Renal cortical epithelial cell (primary cell): ENCODE measurements at places on chromosomes 2 and 18.

DNA sequence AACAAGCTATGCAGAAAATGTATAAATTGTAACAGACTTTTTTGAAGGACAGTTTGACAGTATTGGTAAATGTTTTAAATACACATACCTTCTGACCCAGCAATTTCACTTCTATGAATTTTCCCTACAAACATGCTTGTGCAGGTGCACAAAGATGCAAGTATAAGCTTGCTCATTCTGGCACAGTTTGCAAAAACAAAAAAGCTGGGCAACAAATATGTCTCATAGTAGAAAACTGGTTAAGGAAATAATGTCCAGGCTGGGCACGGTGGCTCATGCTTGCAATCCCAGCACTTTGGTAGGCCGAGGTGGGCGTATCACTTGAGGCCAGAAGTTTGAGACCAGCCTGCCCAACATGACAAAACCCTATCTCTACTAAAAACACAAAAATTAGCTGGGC is 96.9 kb upstream of the NEDD4L start:
- DNase-seq, result no peak

DNA sequence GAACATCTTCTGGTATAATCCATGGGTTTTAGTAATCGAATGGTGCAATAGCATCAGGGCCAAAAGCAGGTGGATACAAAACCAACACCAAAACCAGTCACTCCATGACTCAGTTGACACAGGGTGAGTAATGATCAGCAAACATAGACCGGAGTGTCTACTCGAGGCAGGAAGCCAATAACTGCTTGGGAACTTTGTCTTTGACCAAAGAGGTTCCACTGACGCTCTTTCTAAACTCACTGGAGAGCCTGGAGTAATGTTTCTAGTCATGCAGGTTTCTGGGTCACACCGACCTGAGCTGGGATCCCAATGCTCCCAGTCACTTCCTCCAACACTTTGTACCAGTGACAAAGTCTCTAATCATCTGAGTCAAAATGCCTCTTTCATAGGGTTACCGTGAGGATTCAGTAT is 30.9 kb downstream of the MREG start:
- DNase-seq, result peak; percentile 91

DNA sequence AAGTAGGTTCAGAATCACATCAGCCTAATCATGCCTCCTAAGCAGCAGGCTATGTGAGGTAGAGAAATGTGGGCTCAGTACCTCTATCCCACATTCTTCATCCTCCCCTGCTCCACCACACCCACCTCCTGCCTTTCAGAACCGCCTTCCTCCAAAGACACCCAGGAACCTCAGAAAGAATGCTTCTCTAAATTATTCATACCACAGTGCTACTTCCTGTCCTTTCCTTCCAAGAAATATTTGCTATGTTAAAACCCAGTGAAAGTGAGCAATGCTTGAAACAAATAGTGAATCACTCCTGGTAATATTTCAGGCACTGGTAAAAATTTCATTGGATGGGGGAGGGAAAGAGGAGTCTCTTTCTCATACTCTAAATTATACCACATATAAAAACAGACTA is 24.0 kb upstream of the CREB1 start:
- peak; percentile 95 for DNase-seq

- no peak for DNase-seq
Observed at GRCh38 chr2:132583666-132584360, 86.2 kb downstream of the LYPD1 start.

DNA sequence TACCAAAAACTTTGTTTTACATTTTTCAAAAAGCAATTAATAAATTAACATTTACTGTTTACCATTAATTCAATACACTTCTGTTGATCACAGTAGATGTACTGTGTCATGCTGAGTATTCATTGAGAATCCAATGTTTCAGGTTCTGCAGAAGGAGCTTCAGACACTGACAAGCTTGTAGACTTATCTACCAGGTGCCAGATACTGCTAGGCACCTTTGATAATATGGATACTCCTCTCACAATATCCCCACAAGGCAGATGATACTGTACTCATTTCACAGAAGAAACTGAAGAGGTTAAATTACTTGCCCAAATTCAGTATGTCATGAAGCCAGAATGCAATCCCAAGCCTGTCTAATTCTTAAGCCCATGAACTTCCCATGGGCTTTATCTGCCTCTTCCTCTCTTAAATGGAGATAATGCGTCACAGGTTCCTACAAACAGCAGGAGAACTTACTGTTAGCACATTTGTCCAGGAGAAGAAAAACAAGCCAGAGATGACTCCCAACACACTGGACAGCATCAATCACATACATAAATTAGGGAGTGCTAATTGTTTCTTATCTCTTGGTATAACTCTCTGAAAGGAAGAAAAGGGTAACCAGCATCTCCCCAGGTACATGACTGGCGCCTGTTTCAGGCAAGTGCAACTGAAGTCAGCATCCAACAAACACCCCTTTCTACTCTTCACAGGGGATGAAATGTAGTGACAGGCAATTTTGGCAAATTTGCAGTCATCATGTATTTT is 27.4 kb downstream of the ITSN2 start:
- no peak for DNase-seq

DNA sequence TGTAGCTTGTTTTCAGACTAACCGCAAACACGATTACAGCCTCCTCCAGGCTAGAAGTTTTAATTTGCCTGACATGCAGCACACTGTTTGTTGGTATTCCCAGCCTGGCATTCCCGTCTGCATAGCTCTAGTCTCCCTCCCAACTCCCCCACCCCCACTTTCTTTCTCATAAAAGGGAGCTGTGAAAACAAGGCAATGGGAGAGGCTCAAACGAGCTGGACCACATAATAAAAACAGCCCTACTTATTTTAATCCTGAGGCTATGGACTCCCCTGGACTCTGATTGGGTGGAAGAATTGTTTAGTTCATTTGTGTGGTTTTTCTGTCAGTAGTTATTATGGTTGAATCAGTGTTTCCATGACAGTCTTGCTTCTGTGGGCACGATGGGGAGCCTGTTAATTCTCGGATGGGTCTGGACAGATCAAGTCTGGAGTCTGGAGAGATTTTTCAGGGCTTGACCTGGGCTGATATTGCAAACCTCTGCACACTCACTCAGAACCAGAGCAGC is 1.2 kb downstream of the STON1 start:
- peak; percentile 86 for DNase-seq

DNA sequence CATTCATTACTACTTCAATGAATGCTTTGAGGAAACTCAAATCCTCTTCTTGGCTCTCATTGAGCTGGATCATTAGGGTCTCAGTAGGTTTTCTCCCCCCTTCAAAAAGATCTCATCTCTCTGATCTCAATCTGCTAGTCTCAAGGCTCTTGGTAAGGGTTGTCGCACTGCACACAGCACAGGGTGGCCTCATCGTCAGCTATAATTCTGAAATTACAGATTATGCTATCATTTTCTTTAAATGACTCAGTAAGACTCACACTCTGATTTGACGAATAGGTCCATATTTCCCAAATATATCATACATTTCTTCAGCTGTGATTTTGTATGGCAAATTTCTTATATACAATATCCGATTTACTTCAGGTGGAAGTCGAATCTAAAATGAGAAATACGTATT is 2.3 kb downstream of the SF3B6 start:
- no peak for DNase-seq

DNA sequence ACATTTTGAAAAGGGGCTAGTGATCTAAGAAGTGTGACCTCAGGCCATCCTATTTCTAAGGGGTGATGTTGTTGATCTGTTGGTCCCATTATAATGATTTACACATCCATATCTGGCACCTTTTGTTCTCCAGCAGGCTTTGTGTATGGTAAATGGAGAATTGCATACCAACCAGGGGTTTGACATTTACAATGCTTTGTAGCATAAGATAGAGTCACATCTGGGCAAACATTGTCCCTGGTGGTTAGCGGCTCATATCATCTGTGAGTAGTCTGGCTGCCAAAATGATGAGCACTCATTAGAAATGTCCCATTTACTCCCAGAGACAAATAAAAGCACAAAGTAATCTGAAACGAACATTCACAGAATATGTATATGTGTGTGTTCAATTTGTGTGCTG is 1775.5 kb upstream of the CELF4 start:
- no peak for DNase-seq

- no peak for DNase-seq
Observed at GRCh38 chr2:69348781-69349180, 38.2 kb downstream of the GFPT1 start.

GRCh38 chr2:179612591-179613298 is 248.7 kb downstream of the ZNF385B start:
- DNase-seq, result no peak

DNA sequence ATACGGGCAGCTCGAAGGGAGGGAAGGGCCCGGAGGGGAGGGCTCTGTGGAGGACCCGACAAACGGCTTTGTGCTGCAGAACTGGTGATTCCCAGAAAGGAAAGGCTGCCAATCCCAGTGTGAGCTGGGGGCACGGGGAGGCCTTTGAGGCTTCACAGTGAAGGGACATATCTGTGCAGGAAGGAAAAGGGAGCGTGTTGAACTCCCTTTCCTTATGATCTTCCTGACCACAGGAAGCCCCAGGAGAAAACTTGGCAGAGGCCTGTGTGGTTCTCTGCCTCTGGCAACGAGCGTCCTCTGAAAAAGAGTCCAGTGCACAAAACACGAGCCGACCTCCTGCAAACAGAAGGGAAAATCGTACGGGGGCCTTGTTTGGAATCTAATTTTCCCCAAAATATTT is 683.5 kb upstream of the SALL3 start:
- no peak for DNase-seq

DNA sequence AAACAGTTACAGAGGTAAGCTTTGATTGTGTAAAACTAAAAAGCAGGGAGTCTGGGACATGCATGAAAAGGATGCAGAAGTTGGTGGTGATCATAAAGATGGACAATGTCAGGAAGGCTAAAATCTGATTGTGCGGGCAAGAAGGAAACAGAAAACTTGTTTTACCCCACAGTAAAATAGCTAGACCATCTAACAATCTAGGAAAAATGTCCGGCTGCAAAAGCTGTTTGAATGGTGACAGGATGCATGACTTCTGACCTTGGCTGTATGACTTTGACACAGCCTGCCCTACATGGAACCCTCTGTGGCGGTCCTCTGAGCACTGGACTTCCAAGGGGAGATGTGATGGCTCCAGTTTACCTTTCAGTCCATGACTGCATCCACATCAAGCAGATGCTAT is 93.6 kb downstream of the RAPH1 start:
- no peak for DNase-seq

- DNase-seq, result no peak
Observed at GRCh38 chr2:232240906-232241305, 137.6 kb upstream of the ALPP start.

DNA sequence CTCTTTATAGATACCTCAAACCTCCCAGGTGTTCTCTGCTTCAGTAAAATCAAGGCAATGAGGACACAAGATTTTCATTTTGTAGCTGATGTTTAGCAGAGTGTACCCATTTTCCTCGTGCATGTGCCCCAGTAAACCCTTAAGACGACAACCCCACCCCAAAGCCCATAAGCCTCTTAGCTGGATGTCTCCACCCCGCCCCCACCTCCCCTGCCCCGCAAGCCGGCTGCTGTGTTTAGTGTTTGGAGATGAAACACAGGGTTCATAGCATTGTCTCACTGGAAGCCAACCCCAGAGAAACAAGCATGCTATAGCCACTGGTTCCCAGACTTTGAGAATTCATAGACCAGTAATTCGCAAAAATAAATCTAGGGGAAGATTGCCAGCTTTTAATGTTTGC is 5.8 kb upstream of the SAG start:
- DNase-seq, result no peak
